ENCODE measurements at places on chromosomes 2 and 18.

GRCh38 chr2:102085238-102085637 lies 57.3 kb upstream of the IL1R1 start:
- H3K4me1 ChIP-seq: no peaks in the 10 kb centered on the region
- H3K4me3 ChIP-seq: no peak overlapping the region
- no peak overlapping the region for H3K27ac ChIP-seq
- H3K27me3 ChIP-seq: no peaks in the 10 kb centered on the region

DNA sequence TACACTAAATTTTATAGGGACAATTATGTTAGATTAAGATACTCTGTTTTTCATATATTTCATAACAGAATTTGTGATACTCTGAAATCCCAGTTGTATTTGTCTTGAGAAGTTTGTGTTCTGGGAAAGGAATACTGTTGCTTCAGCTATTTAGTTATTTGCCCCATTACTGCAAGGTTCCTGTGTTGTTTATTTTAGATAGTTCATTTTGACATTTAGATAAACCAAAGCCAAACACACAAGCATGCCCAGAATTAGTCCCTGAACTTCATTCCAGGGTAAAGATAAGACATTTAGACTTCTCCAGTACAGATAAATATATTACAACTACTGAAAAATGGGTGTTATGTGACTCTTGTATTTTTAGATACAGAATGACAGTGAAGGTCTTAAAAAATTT lies 74.7 kb downstream of the BMPR2 start:
- H3K27me3 ChIP-seq: no peaks in the 10 kb centered on the region
- no peak overlapping the region for H3K27ac ChIP-seq
- DNase-seq: no peak
- peaks cover 5% of the 10 kb centered on the region for H3K36me3 ChIP-seq

DNA sequence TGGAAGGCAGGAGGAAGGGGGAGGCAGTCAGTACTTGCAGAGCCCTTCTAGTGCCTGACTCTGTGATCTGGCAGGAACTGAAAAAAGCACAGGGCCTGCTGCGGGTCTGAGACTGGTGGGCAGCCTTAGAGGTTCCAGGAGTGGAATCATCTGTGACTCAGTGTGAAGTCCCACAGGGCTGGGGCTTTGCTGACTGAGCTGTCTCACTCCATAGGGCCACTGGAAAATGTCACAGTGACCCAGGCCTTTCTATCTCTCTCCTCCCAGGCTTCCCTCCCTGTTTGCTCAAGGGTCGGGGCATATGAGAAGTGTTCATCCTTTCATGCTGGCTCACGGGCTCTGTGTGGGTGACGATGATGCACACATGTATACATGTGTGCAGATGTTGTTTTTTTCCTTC lies 47.1 kb upstream of the ZFP36L2 start:
- H3K4me3 ChIP-seq: no peak overlapping the region
- H3K36me3 ChIP-seq: no peaks in the 10 kb centered on the region
- DNase-seq: no peak
- H3K27ac ChIP-seq: no peak overlapping the region
- H3K4me1 ChIP-seq: peaks cover 6% of the 10 kb centered on the region
- no peaks in the 10 kb centered on the region for H3K27me3 ChIP-seq

DNA sequence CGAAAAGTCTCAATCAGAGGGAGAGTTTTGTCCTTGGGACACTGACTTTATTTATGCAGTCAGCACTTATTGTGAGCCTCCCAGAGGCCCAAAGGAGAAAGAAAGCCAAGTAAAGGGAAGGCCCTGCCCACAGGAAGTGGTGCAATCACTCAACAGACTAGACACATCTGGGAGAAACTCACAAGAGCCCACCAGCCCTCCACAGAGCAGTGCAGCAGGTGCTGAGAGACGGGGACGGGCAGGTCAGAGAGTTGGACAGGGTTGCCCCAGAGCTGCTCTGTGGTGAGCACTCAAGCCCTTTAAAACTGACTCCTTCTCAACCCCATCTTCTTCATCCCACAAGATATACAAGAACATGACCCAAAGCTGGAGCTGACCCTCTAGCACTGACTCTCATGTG lies 96.0 kb downstream of the TFCP2L1 start:
- no peak for DNase-seq
- H3K27ac ChIP-seq: no peak overlapping the region
- no peak overlapping the region for H3K4me3 ChIP-seq
- no peaks in the 10 kb centered on the region for H3K27me3 ChIP-seq

GRCh38 chr2:129061069-129061768 lies 742.6 kb upstream of the HS6ST1 start:
- DNase-seq: no peak
- H3K4me3 ChIP-seq: no peak overlapping the region
- no peaks in the 10 kb centered on the region for H3K27me3 ChIP-seq
- H3K27ac ChIP-seq: no peak overlapping the region
- H3K4me1 ChIP-seq: no peaks in the 10 kb centered on the region
- no peaks in the 10 kb centered on the region for H3K36me3 ChIP-seq

DNA sequence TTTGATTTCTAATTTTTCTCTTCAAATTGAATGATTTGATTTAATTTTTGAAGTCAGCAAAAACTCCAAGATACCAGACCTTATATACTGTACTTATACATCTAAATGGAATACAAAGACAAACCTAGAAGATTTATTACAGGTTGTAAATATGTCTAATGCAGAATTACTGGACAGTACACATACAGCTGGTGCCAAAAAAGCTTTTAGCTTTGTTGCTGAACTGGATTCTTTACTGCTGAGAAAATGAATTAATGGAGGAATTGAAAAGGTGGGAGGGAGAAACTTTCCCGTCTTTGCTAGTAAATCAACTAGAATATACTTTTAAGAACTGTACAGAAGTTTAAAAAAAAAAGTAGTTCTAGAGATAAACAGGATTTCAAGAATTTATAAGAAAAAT lies 17.5 kb downstream of the C1D start:
- no peak overlapping the region for H3K27ac ChIP-seq
- DNase-seq: no peak
- no peaks in the 10 kb centered on the region for H3K27me3 ChIP-seq
- H3K36me3 ChIP-seq: no peaks in the 10 kb centered on the region

DNA sequence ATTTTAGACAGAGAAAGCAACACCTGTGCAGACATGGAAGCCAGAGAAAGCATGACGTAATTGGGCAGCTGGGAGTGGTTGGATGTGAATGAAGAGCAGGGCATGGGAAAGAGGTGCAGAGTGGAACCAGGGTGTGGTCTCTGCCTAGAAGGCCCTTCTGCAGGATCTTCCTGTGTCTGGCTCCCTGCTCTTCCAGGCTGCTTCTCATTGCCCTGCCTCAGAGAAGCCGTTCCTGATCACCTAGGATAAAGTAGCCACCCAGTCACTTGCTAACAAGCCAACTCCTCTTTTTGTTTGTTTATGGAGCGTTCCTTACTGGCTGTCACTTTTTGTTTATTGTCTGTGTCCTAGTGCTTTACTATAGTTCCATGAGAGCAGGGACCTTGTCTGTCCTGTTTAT lies 28.5 kb downstream of the GALNT1 start:
- no peaks in the 10 kb centered on the region for H3K27me3 ChIP-seq
- H3K4me1 ChIP-seq: no peaks in the 10 kb centered on the region
- no peak overlapping the region for H3K4me3 ChIP-seq
- H3K27ac ChIP-seq: no peak overlapping the region
- DNase-seq: no peak
- H3K36me3 ChIP-seq: no peaks in the 10 kb centered on the region
